ENCODE measurements at places on chromosomes 4 and X.

GRCh38 chrX:44314259-44314734, 29.2 kb downstream of the EFHC2 start:
- DNase-seq: no peak

- DNase-seq: no peak
Observed at GRCh38 chr4:37762294-37762990, 64.0 kb upstream of the PGM2 start.

GRCh38 chrX:69551421-69552009, 47.4 kb downstream of the NALF2 start:
- no peak for DNase-seq

- DNase-seq: no peak
Observed at GRCh38 chr4:123423819-123424218, 27.2 kb downstream of the SPRY1 start.

DNA sequence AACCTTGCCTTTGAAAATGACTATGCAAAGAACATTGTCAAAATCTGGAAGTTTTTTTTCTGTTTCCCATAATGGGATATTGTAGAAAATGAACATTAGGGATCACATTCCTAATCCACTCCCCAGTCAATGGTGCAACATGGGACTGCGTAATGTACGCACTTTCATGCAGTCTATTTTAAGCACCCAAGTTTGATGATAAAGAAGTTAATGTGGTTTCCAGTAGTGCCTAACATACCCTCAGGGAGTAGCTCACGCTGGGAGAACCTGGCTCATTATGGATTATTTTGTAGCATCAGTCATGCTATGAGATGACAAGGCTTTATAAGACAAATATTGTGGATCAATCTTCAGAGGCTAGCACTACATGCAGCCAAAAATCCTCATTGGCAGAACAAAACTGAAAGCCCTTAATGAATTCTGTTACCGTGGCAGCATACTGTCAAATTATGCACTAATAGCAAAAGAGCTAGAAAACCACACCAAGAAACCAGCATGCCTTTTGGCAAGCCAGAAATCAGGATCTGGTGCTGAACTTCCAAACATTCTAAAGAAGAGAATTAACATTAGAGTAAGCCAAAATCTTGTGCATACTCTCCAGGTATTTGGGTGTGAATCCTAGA, 1392.8 kb upstream of the TENM3 start:
- no peak for DNase-seq

GRCh38 chr4:87240341-87240740, 19.9 kb upstream of the KLHL8 start:
- DNase-seq: no peak

DNA sequence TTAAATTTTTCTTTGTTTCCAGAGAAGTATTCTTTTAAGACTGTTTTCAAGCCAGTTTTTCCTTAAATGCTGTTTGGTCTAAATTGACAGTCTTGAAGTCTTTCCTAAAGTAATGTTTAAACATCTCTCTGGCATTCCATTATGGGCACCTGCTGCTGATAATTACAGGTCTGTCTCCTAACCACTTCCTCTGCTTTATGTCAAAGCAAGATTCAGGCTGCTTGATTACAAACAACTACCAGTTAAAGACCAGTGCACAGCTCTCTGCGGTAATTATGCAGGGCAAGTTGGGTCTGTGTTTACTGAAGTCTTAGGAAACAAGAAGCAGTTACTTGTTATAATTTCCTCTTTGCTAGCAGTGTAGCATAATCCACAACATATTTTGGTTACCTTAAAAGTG, 17.6 kb downstream of the UNC5C start:
- no peak for DNase-seq

DNA sequence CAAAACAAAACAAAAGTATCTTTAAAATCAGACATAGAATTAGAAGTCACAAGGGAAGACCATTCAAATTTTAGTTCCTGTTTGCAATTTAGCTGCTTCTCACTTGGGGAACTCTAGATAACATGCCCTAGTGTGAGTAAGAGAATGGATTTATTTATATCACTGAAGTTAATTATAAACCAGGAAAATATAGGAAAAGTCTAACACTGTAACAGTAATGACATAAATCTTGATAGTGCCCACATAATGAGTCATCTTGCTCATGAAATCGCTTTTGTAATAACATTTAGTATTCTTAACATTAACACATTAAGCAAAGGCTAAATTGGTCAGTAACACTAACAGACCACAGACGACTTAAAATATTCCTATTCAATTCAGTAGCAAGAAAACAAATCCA, 710.7 kb downstream of the STPG2 start:
- DNase-seq: no peak

- DNase-seq: no peak
Observed at GRCh38 chr4:143282211-143282707, 54.4 kb upstream of the GAB1 start.

DNA sequence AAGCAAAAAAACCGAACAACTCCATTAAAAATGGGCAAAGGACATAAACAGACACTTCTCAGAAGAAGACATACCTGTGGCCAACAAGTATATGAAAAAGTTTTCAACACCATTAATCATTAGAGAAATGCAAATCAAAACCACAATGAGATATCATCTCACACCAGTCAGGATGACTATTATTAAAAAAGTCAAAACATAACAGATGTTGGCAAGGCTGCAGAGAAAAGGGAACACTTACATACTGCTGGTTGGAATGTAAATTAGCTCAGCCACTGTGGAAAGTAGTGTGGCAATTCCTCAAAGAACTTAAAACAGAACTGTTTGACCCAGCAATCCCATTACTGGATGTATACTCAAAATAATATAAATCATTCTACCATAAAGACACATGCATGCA, 436.3 kb downstream of the KLHL13 start:
- DNase-seq: no peak

DNA sequence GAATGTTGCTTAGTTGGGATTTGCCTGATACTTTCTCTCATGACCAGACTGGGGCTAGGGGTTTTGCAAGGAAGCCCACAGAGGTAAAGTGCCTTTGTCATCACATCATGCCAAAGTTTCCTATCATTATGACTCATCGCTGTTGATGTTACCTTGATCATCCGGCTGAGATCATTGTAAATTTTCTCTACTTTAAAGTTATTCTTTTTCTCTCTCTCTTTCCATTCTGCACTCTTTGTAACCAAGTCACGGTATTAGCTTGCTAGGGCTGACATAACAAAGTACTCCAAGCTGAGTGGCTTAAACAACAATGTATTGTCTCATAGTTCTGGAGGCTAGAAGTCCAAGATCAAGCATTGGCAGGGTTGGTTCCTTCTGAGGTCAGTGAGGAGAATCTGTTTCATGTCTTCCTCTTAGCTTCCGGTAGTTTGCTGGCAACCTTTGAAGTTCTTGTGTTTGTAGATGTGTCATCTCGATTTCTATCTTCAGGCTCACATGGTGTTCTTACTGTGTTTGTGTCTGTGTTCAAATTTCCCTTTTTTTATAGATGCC, 113.0 kb downstream of the DTHD1 start:
- peak; percentile 29 for DNase-seq

GRCh38 chr4:61872983-61873382, 672.9 kb downstream of the ADGRL3 start:
- DNase-seq: no peak

DNA sequence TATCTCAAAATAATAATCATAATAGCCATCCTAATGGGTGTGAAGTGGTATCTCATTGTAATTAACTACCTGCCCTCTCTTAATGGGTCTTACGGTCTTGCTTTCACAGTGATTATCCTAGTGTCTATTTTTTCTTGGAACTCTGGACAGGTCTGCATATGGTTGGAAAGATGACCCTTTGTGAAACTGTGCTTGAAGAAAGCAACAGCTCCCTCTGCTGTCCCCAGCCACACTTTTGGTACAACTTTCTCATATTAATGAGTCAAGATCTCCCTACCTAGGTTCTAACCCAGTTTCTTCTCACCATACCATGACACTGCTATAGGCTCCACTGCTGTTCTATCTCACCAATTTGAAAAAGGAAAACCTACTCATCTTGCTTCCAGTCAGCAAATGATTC, 2.4 kb downstream of the TFDP3 start:
- no peak for DNase-seq

- DNase-seq: no peak
Observed at GRCh38 chrX:10140264-10140663, 16.5 kb upstream of the CLCN4 start.

- DNase-seq: no peak
Observed at GRCh38 chr4:5882947-5883346, 9.9 kb downstream of the CRMP1 start.

- no peak for DNase-seq
Observed at GRCh38 chr4:126445596-126445995, 1130.8 kb downstream of the FAT4 start.

DNA sequence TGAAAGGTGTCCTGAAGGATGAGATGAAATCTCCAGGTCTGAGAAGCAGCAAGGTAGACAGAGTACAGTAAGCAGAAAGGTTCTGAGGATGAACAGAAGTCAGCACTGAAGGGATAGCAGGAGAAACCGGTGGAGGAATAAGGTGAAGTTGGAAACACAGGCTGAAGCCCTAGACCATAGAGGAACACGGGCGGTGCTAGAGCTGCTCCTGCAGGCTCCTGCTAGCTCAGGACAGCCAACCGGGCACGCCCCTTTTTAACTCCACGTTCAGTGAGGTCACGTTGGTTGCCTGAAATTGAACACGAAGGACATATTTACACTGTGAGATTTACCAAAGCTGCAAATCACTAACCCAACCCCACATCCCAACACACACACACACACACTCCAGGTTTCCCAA, 1886.4 kb upstream of the AGA start:
- DNase-seq: no peak

DNA sequence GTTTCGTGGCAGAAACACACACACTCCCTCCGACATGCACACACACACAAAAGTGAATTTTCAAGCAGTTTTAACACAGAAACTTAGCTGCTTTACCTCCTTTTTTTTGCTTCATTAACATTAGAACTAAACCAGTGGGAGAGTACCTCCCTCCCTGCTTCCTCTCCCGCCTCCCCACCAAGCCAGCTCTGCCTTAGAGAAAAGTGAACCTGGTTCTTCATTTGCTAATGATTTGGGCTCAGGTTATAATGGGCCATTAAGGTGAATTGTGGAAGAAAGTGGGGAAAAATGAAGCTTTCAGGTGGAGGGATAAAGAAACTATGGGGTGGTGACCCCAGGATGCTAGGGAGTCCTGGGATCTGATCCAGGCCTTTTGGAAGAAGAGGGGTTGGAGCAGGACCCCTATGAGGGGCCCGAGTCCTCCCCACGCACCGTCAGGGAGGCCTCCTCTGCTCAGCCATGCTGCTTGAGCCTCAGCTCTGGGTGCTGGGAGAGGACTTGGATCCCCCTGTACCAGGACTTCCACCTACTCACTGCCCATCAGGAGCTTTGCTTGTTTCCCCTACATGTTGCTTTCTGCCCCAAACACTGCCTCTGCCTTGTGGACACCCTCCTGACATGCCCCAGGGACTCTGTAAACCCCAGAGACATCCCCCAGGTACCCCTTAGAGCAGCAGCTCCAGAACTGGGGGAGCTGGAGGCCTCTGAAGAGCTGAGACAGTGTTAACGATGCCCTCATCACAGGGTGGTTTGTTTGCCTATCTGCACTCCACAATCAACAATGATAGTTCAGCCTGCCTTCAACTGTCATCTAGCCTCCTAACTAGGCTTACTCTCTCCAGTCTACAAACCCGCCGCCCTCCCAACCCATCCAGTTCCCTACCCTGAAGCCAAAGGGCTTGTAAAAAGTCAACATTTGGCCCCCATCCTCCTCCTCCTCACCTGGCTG, 6.5 kb upstream of the JADE1 start:
- no peak for DNase-seq

DNA sequence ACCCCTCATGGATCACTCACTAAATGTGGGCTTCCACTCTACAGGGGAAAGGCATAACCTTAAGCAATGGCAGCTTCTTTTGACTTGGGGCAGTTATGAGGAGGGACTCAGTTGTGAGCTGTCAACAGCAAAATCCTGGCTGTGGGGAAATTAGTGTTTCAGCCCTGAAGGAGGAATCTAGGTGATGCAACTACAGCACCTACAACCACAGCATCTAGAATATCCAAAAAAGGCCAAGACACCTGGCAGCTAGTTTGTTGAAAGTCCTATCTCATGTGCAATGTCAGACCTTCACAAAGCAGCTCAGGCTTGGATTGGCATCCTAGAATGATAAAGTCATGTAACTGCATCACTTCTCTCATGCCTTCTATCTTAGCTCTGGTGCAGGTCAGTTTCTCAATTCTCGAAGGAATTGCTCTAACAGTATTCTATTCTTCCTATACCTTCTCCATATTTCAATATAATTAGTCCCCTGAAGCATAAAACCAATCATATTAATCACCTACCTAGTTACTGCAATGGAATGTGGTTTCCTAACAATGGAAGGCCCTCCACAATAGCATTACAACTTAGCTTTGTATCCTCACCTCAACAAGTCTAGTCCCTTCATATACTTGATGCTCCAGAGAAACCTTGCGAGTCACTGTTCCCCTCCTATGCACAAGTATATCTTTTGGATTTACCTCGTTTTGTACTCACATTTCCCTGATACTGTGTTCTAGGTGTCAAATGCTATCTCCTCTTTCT, 5.5 kb upstream of the ANTXR2 start:
- no peak for DNase-seq

GRCh38 chr4:155819066-155819465, 47.0 kb downstream of the ASIC5 start:
- no peak for DNase-seq

DNA sequence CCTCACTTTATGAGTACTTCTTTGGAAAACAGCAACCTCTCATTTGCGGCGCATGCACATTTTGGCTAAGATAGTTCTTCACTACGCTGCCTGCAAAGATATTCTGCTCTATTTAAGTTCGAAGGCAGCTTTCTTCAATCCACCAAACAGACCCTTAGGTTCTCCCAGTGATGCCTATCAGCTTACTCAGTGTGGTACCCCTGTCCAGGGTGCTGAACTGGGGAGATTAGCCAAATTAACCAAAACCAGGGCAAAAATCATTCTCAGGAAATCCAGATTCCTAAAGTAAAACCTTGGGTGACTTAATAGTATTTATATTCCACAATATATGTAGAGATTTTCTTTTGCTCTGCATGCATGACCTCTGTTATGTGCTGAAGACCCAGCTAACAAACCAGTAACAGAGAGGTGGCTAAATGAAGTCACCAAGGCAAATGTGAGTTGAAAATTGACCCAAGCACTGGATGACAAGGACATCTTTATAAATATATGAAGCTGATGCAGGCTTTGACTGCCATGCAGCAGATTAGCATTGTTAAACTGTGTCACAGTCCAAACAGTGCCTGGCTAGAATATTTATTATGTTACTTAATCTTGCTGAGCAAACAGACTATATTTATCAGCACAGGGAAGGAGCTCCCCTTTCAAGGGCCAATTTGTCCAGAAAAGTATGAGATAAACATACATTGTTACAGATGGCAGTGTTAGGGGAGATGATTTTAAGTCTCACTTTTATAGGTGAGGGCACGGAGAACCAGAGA, 418.2 kb downstream of the STIM2 start:
- no peak for DNase-seq

DNA sequence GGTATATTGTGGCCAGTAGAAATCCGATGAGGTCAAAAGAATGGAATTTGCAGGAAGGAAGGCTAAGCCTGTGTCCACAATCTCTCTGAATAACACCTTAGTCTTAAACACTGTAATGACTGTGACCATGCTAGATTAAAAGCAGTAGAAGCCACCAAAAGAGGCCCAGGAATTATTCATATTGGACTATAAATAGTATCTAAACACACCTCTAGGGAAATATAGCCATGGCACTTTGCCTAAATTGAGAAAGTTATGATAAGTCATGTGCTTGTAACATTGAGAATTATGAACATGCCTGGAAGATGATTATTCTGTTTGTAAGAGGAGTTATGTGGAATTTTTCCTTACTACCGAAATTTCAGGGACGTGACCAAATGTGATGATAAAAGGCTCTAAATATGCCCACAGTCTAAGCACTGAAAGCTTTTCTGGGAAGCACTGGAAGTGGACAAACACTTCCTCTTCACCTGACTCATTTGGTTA, 298.5 kb downstream of the KCTD8 start:
- no peak for DNase-seq
